ENCODE measurements at places on chromosomes 12 and 14.

- no peak for DNase-seq
Measured at GRCh38 chr12:73678335-73678734, 859.3 kb upstream of the ATXN7L3B start.

GRCh38 chr12:1350055-1350933 lies 244.1 kb downstream of the FBXL14 start:
- no peak for DNase-seq

GRCh38 chr12:55742719-55743405 lies at the start of gene GDF11:
GDF11 (plus strand) TSS chr12:55743122; CDS start chr12:55743317, 195 bp downstream.
- DNase-seq: peak; percentile 73

- DNase-seq: no peak
Measured at GRCh38 chr12:104520242-104520900, 63.6 kb downstream of the CHST11 start.

DNA sequence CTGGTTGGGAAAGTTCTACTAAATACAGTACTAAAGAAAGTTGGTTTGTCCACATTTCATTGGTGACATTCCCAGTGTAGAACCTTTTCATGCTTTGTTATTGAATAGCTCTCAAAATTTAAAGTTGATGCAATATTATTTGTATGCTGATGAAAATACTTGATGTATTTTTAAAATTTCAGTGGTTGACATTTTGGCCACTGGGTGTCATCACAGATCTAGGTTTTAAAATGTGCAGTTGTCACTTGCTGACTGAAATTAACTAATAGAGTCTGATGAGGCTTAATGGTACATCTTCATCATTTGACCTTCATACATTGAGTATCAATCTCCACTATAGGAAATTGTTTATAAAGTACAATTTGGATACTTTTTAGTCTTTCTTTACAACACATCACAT lies 37.1 kb downstream of the CMAS start:
- DNase-seq: peak; percentile 65

DNA sequence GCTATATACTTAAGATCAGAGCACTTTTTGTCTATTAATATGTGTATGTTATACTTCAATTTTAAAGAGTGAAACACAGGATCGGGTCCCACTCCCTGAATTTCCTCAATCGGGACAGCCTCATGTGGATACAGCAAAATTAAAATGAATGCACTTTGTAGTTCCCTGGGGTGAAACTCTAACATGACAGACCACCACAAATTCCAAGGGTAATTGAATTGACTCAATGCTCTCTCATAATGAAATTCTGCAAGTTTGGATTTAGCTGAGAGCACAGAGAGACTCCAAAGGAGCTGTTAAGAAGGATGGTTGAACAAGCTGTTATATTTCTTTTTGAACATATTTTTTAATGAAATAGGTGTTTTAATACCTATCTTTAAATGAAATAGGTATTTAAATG lies 413.6 kb downstream of the GXYLT1 start:
- DNase-seq: no peak

GRCh38 chr12:121905746-121906145 lies 12.6 kb upstream of the CFAP251 start:
- DNase-seq: no peak

- DNase-seq: no peak
Measured at GRCh38 chr12:90170740-90171139, 462.1 kb upstream of the ATP2B1 start.

DNA sequence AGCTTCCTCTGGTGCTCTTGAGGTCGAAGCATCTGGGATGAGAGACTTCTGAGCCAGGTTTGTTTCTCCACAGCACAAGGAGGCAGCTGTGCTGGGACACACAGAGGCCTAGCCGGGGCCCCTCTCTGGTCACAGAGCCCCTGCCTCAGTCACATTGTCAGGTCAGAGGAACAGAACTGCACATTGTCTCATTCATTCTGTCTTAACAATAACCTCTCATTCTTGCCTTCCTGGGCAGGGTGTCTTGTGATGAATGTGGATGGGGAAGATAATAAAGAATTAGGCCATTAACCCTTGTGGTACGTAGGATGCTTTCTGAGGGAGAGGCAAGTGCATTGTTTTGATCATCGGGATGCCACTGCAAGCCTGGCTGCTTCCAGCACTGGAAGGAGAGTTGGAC lies 29.8 kb downstream of the FNTB start:
- no peak for DNase-seq

GRCh38 chr14:52313462-52313861 lies 650 bp upstream of the PTGER2 start:
- DNase-seq: no peak

DNA sequence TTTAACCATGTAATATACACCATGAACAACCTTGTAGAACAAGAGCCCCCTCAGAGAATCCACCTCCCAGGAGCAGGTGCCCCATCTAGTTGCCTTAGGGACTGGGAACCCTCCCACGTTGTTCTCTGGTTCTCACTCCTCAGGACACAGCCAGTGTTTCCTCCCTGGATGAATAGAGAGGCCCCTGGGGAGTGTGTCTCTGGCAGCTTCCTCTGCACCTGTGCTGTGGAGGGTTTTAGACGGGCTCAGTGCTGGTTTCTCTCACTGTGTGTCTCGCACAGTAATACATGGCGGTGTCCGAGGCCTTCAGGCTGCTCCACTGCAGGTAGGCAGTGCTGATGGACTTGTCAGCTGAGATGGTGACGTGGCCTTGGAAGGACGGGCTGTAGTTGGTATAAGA lies 581.3 kb downstream of the TMEM121 start:
- DNase-seq: no peak

DNA sequence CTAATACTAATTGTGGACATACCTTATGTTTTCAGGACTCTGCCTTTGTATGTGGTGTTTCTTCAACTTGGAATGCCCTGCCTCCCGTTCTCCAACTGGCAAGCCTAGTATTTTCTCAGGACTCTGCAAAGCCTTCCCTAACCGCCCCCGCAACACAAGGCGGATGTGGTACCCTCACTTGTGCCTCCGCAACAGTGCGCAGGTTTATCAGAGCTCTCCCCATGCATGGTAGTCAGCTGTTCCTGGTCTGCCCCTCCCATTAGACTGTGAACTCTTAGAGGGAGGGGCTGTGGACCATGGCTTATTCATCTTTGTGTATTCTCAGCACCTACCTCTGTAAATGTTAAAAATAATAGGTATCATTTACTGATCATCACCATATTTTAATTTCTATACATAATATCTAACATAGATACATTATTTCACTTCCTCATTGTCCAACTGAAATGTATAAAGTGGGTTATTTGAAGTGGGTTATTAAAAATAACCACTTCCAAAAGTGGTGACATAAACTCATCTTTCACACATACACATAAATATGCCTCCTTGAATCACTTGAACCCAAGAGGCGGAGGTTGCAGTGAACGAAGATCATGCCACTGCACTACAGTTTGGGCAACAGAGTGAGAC lies 9.0 kb downstream of the LPAR5 start:
- no peak for DNase-seq

DNA sequence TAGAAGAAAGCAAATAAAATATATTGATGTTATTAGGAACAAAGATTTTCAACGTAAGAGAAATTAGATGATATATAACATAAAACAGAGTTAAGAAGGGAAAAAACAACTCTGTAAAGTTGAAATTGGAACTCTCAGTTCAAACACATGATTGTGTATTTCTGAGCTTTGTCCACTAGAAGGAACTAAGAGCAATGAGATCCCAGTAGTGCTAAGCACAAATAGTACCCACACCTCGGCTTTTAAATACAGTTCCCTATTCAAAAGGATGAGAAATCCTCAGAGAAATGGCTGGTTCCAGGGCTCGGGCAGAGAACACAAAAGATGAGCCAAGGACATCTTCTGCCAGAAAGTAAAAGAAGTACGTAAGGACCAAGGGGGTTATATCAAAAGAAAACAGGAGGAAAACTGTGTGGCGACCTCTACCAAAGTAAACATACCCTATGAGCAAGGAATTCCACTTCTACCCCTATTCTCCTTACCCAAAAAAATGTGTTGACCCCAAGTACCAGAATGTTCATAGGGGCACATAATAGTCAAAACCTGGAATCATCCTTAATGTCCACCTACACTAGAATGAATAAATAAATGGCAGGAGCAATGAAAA lies 96.6 kb downstream of the SPTSSA start:
- no peak for DNase-seq
